ENCODE measurements at places on chromosomes 3 and 15.
A peak's percentile ranks its signal among the peaks of the same experiment; 100 is the strongest.

DNA sequence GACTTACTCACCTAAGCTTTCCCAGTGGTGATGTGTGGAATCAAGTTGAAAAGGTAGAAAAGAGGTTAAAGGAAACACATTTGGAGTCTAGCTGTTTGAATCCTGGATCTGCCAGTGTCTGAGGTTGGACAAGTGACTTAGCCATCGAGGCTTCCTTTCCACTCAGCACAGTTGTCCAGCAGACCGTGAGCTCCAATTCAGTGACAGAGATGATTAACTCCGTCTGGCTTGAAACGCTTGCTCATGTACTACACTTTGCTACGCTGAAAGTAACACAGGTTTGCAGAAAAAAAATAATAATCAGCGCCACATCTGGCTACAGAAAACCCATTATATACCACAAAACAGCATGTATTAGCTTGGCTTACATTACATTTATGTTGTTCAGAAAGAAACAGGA is 364.9 kb upstream of the MCTP2 start:
- no peak for DNase-seq

DNA sequence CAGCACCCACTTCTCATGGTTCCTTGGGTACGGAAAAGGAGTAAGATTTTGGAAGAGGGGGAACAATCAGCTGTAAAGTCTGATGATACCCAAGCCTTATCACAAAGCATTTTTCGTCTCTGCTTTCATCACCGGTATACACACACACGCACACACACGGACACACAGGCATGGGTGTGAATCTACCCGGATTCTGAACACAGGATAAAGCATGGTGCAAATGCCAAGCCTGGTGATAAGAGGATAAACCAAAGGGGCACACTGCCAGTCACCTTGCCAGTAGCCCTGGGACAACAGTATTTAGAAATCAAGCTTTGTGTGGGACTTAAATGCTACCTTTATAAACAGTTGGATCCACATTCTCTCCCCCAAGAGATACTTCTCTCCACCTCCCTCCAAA is 22.2 kb downstream of the FAM174B start:
- DNase-seq: no peak

DNA sequence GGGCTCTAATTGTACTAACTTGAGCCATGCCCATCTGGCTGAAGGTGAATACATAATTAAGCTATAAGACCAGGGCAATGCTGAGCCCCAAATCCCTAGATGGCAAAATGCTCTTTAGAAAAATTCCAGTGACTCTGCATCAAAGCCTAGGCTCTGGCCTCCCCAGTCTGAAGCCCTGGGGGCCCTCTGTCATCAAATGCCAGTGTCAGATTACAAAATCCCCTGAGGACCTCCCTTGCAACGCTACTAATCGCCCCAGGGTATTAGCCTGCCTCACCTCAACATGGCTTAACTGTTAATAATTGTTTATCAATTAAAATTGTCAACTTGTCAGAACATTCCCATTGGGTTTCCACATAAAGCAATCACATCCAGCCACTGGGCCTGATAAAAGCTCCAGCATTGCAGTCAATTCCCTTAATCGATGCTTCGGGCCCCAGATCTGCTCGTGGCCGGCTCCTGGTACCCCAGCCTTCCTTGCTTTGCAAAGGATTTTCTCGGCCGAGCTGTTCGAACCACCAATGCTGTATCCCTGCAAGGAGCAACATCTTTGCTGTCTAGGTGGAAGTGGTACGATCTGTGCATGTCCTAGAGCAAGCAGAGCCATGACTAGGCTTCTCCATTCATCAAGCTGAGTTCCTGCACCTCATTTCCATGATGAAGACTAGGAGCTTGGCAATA is 151.7 kb downstream of the MEGF11 start:
- no peak for DNase-seq

DNA sequence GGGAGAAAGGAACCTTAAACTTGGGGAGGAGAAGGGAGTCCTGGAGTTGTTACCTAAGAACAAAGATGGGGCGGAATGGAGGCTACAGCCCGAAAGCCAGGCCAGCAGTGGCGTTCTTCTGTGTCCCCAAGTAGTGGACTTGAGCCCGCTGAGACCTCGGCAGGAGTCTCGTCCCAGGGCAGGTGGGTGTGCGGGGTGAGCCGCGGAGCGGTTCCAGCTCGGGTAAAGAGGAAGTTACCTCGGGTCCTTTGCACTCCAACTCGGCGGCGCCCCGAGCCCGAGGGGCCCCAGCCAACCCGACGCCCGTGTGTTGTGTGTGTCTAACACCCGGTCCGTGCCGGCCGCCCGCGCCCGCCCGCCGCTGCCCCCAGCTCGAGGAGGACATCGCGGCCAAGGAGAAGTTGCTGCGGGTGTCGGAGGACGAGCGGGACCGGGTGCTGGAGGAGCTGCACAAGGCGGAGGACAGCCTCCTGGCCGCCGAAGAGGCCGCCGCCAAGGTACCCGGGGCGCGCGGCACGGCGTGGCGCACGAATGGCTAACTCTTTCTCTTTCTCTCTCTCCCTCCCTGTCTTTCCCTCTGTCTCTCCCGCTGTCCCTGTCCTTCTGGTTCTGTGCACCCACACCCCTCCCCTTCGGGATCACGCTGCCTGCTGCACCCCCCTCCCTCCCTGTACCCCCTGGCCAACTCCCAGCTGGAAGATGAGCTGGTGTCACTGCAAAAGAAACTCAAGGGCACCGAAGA is 959 bp downstream of the TPM1 start:
- no peak for DNase-seq

DNA sequence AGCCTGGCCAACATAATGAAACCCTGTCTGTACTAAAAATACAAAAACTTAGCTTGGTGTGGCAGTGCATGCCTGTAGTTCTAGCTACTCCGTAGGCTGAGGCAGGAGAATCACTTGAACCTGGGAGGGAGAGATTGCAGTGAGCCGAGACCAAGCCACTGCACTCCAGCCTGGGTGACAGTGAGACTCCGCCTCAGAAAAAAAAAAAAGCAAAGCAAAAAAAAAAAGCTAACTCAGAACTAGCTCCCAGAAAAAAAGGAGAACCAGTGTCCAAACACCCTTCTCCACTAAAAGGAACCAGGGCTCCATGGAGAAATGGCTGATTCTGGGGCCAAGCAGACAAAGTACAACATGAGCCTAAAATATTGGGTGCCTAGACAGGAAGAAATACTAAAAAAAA is 16.7 kb upstream of the CRTC3 start:
- no peak for DNase-seq

DNA sequence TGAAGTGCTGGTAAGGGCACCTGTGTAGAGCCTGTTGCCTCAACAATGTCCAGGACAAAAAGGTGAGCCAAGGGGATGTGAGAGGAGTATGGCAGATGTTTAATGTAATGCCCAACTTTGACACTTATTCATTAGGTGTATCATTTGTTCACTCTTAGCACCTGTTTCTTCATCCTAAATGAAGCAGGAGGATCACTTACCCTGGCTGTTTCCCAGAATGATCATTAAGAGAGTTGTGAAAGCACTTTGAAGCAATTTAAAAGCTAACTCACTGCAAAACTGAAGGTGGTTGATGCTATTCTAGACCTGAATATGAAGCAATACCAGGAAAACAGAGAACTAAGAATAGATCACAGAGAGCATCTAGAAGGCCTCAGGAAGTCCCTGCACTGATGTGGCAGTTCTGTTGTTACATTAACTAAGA is 3.4 kb upstream of the HHLA2 start:
- DNase-seq: no peak

- no peak for DNase-seq
These were observed 930.7 kb downstream of the MCTP2 start for GRCh38 chr15:95162069-95162468.

DNA sequence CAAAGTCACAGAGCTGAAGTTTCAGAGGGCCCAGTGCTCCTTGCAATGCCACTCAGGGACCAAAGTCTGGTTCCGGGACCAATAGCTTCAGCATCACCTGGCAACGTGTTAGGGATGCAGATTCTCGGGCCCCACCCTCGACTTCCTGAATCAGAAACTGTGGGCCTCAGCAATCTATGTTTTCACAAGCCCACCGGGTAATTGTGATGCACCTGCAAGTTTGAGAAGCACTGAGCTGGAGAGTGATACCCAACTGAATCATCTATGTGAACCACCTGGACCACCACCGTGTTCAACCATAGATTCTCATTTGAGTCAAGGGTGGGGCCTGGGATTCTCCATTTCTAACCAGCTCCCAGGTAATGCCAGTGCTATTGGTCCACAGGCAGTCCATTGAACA is 55.7 kb downstream of the CORO2B start:
- no peak for DNase-seq

DNA sequence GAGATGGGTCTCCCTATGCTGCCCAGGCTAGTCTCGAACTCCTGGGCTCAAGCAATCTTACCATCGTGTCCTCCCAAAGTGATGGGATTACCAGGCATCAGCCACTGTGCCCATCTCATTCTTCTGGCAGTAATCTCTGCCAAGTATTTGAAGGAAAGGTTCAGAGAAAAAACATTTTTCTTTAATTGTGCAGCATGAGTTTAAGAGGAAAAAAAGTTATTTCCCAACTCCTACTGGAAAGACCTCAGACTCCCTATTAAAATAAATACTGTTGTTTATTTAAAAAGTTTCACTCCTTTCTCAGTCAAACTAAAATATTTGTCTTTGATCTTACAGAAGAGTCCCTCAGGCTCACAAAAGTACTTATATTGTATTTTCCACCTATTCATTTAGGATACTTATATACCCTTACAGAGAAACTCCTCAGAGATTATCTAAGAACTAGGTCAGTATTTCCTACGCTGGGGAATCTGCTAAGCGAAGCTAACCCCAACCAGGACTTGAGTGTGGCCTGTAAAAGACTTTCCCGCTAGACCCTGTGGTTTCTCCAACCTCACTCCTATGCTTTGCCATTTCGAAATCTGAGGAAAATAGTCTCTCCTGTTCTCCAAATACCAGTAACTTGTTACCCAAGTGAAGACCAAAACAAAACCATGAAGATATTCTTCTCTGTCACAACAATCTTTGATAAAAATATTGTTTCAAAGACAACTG is 28.7 kb downstream of the WWTR1 start:
- no peak for DNase-seq

GRCh38 chr15:75038231-75038630 is 14.8 kb downstream of the PPCDC start:
- no peak for DNase-seq

DNA sequence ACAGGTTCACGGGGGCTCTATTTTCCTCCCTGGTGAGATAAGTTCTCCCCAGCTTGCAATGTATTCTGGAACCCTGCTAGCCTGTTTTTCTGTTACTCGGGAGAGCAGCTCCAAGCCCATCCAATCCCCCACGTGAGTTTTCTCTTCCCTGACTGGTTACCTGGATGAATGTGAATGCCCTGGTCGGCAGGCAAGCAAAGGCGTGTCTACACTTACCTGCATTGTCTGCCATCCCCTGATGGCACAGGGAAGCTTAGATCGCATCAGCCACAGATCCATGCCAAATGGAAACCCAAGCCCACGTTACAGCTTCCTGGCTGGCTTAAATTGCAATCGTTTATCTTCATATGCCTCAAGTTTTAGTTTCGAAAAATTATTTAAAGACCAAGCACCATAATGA is 149.9 kb downstream of the FOXP1 start:
- no peak for DNase-seq

DNA sequence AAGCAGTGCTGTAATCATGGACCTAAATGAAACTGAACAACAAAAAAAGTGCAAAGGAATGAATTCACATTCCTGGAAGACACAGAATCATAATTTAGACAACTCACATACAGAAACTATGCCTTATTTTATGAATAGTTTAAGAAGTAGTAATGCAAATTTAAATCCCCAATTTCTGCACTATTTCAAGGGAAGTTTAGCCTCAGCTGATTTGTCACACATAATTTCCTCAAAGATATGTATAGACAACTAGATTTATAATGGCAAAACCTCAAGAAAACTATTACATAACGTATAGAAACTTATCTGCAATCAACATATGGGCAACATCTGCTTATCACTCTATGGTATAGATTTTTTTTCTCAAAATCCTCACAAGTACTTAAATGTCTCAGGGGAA is 7.8 kb upstream of the PTX3 start:
- DNase-seq: no peak

- DNase-seq: no peak
These were observed 58.5 kb upstream of the CRBN start for GRCh38 chr3:3237979-3238378.

- DNase-seq: no peak
These were observed 21.4 kb downstream of the EIF4E3 start for GRCh38 chr3:71703797-71704196.

- DNase-seq: no peak
These were observed 39.7 kb upstream of the TM4SF1 start for GRCh38 chr3:149417174-149417573.

- DNase-seq: peak; percentile 7
These were observed 44.0 kb downstream of the MFSD1 start for GRCh38 chr3:158845765-158846350.

- no peak for DNase-seq
These were observed 11.2 kb downstream of the DLL4 start for GRCh38 chr15:40940296-40940801.

DNA sequence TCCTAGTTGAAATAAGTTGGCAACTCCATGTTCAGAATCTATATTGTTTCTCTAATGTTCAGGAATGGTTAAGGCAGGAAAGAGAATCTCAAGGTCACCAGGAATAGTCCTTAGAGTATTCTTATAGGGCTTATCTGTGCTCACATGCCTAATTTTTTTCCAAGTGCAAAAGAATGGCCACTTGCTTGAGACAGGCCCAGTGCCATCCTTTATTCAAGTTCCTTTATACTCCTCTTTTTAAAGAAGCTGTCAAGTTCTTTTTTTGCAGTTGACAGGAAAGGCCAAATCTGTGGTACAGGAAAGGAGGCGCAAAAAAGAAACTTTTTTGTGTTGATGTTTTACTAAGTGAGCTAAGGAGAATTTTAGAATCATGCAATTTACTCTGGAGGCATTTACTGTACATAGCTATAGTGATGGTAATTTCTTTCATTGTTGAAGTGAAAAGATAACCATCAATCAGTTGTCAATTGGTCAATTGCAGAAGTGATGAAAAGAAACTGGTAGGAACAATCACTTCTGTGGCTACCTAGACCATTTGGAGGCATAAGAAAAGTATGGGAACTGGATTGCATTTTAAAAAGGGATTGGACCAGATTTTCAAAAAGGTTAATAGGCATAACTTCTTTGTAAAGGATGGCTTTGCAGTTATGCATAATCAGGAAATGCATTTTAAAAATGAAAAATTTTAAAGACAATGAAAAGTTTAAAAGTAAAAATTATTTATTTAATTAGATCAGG is 102.5 kb upstream of the SOX2 start:
- no peak for DNase-seq

- DNase-seq: no peak
These were observed 398.8 kb upstream of the ATP10A start for GRCh38 chr15:26261966-26262365.
